ENCODE measurements at places on chromosomes 6 and 20. TPM values are rescaled to one million over a fixed set of nuclear protein-coding genes. Genes with fewer than 3 reads are reported as not detected.

LY6G6D gene
- total RNA-seq, result not detected

PTGIS gene
- total RNA-seq, result 33.6 TPM

C20orf144 gene
- total RNA-seq, result under 0.01 TPM

NOTCH4 gene
- total RNA-seq, result 0.59 TPM

SEL1L2 gene
- total RNA-seq, result not detected

CALHM5 gene
- 14.8 TPM for total RNA-seq

BAK1 gene
- total RNA-seq, result 13.8 TPM

Measured in osteoblast (primary cell).